Naive thymus-derived CD4-positive, alpha-beta T cell (primary cell): ENCODE measurements at places on chromosomes 6 and 20.

- no peak for DNase-seq
Measured at GRCh38 chr20:10906834-10907233, 233.0 kb upstream of the JAG1 start.

- peak; percentile 58 for DNase-seq
Measured at GRCh38 chr6:30060606-30061091, 416 bp upstream of the POLR1H start.

DNA sequence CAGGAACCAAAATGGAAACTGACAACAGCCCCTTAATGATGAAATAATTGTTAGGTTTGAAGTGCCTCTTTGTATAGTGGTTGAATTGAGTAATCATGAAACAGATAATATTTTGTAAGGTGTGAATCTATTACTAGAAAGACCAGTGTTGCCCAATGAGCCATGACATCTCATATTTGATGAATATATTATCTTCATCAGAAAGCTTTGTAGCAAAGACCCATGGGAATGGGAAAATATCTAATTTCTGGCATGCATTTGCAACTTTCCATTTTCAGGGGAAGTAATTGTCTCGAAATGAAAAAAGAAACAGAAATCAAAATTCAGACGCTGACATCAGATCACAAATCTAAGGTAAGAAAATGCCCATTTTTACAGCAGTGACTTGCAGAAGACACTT lies 57.3 kb upstream of the LAMP5 start:
- DNase-seq, result no peak

DNA sequence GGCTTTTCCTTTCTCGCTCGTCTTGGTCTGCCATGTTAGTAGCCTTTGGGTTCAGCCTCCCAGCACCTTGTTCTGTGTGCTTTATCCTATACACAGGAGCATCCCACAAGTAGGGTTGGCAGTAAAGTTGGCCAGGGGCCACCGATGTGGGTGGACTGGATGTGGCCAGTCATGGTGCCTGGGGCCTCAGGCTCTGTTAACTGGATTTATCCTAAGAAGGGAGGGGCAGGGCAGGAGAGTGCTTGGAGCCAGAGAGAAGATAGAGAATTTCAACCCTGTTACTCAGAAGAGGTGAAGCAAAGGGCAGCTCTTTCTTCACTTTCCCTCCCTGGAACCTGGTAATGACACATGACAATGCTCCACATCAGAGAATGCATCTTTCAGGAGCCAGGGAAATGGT lies 14.1 kb upstream of the SIRPB2 start:
- DNase-seq, result no peak

GRCh38 chr20:38970302-38970701 lies 8.2 kb downstream of the DHX35 start:
- DNase-seq, result no peak

- DNase-seq, result no peak
Measured at GRCh38 chr6:111625099-111625416, 19.4 kb upstream of the TRAF3IP2 start.

DNA sequence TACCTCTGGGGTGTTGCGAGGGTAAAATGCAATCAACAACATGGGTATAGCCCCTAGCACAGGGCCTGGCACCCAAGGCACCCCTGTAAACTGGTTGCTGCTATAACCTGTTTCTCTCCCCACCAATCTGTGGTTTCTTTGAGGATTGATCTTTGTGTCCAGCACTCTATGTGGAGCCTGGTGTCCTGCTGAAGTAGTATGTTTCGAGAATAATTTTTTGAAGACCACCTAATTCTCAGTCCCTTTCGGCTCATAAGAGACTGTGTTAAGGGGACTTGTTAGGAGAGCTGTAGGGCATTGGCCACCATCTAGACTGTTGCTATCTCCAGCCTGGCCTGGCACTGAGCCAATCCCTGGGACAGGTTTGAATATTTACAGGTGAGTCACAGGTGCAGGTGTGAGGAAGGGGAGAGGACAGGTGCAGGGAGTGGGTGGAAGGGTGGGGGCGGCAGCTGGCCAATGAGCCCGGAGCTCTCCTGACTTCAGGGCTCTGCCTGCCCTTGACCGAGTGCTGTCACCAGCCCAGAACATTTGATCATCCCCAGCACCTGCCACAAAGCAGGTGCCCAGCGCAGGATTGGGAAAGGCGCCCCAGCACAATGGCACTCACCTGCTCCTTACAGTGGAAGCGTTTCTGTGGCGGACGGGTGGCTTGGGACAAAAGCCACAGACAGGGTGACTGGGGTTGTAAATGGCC lies 8.1 kb upstream of the C20orf144 start:
- no peak for DNase-seq

DNA sequence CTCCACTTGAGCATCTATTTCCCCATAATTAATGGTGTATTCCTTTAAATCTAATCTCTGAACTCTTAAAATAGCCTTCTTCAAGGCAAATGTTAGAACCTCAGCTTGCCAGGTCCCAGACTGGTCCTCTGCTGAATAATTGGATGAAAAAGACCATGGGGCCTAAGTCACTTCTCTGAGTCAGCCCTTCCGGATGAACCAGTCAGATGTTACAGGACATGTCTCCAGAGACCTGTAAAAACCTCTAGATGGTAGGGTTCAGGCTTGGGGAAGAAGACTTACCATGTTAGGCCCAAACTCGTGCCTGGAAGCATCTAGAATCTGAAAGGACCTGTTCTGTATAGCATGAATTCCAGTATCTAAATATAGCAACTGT lies 97.3 kb downstream of the CDKAL1 start:
- DNase-seq, result no peak

DNA sequence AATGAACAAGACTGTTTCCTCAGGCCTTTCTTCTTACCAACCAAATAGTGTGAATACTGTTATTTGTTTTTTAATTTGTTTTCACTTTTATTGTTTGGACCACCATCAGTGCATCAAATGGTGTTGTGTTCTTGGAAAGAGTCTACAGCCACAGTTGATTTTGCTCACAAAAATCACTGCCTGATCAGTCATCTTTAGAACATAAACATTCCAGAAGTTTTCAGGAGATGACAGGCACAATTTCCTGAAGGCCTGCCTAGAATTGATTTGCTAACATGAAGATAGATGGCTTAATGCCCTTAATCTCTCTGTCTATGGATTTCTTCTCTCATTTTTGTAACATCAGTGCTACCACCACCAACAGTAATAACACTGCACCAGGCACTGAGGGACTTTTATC lies 13.5 kb downstream of the IL22RA2 start:
- DNase-seq, result no peak

DNA sequence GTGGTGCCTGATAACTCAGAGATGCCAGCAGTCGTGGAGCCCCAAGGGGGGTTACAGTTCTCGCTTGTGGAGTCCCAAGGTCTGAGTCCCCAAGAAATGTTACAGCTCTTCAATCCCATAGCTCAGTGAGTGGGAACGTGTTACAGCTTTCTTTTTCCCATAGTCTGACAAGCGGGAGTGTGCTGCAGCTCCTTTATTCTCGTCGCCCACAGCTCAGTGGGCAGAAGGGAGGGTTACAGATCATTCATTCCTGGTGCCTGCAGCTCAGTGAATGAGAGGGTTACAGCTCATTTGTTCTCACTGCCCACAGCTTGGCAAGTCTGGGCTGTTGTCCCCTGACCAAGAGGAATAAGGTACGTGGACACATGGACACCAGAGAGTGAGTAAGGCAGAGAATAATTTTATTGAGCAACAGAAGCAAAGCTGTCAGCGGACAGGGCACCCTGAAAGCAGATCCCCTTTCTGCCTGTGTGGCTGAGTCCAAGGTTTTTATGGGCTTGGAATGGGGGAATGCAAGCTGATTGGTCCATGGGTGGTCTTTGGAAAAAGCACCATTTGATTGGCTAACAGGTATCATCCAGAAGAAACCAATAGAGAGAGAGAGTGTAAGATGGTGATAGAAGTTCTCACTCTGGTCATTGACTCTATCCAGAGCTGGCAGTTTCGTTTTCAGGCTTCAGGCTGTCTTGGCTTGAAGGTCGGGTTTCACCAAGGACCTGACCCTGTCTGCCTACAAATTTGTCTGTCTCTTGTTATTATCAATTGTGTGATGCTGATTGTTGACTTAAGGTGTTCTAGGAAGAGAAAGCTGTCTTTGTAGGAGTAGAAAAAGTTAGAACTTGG lies 16.4 kb downstream of the RNF217 start:
- DNase-seq, result no peak

DNA sequence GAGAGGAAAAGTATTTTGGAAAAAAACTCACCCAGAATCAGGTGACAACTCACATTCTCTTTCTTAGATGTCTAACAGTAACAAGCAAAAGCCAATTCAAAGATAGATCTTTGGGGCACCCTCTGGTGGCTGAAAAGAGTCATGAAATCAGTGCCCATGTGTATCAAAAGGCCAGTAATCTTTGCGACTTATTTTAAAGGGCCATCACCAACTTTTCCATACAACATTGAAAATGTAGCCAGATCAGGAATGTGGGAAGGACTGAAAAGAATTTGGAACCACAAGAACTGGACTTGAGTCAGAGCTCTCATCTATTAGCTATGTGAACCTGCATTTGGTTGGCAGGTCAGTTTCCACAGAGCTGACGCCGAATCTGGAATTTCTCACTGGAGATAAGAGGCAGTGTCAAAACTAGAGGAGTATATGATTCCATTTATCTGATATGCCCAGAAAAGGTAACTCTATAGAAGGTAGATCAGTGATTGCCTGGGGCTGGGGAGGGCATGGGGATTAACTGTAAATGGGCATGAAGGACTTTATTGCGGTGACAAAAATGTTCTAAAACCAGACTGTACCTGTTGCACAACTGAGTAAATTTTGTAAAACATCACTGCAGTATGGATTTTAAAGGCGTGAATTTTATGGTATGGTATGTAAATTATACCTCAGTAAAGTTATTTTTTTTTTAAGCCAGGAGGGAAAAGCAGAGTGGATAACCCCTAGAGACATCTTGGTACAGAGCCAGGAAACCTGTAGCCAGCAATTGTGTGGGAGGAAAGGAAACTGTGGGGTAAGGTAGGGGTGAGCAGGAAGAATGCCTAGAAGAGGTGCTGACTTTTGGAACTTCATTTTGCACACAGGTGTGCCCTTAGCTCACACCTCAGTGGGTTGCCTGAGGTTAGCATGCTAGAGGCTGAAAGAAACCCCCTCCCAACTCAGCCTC lies 117.1 kb upstream of the ASF1A start:
- DNase-seq, result peak; percentile 62

DNA sequence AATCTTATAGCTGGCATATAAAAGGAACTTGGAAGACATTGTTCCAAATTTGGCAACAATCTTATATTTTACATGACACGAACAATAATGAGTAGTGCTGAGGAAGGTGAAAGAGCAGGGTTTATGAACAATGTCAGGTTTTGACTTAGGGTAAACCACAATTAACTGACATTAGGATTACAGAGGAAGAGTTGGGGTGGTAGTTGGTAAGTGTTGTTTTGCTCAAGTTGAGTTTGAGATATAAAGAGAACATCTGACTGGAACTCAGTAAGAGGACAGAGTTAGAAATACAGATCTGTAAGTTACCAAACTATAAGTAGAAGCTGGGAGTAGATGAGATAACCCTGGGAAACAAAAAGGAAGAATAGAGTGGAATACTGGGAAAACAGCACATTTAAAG lies 15.1 kb downstream of the RTN4IP1 start:
- DNase-seq, result no peak

GRCh38 chr6:150316936-150317335 lies 51.9 kb upstream of the IYD start:
- DNase-seq, result no peak

DNA sequence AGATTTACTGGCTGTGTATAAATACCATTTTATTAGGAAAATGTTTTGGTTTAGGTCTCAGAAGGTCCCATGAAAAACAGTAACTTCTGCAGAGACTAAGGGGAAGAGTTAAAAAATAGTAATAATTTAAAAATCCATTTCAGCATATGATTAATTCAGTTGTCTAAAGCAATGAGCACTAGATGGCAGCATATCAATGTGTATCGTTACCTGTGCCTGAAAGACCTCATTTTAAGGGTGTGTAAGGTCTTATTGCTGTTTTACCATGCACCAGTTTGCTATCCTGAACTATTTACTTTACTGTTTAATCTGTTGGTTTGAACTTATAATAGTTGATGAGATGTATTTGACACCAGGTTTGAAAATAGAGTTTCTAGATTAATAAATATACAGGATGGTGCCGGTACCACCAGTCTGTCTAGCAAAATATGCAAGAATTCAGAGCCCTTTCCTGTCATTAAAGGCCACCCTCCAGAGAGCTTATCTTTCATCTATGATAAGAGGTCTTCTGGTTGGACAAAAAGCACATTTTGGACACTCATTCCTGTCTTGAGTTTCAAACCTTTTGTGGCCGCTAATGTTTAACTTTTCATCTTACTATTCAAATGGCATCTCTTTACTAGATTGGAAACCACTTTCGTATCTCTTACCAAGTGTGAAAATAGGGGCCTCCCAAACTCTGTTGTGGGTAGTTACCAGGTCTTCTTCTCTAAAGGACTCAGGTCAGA lies 8.9 kb upstream of the AHI1 start:
- DNase-seq, result peak; percentile 53

- no peak for DNase-seq
Measured at GRCh38 chr20:20022498-20022897, 5.3 kb downstream of the NAA20 start.

- no peak for DNase-seq
Measured at GRCh38 chr20:22495172-22495571, 89.2 kb downstream of the FOXA2 start.

DNA sequence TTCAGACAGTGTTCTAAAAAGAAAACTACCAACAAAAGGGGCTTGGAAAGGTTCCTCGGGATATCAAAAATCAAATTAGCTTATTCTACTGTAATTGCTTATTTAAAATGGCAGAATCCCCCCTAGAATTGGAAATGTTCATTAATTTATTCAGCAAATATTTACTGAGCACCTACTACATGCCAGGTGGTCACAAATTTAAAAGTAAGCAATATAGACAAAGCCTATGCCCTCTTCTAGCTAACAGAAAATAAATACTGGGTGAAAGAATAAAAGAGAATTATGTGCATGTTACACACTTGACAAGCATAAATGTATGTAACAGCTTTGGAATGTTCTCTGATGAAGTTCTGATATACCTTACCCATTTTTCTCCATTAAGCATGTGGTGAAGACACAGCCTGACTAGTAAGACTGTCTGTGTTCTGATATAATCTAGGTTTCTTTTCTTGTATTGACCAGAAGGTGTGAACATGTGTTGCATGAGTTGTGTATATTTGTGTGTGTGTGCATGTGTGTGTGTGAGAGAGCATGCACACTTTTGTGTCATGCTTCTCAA lies 606.7 kb upstream of the CITED2 start:
- no peak for DNase-seq

GRCh38 chr20:58402305-58402704 lies 13.3 kb downstream of the VAPB start:
- no peak for DNase-seq
